ENCODE measurements at places on chromosomes 4 and X.

DNA sequence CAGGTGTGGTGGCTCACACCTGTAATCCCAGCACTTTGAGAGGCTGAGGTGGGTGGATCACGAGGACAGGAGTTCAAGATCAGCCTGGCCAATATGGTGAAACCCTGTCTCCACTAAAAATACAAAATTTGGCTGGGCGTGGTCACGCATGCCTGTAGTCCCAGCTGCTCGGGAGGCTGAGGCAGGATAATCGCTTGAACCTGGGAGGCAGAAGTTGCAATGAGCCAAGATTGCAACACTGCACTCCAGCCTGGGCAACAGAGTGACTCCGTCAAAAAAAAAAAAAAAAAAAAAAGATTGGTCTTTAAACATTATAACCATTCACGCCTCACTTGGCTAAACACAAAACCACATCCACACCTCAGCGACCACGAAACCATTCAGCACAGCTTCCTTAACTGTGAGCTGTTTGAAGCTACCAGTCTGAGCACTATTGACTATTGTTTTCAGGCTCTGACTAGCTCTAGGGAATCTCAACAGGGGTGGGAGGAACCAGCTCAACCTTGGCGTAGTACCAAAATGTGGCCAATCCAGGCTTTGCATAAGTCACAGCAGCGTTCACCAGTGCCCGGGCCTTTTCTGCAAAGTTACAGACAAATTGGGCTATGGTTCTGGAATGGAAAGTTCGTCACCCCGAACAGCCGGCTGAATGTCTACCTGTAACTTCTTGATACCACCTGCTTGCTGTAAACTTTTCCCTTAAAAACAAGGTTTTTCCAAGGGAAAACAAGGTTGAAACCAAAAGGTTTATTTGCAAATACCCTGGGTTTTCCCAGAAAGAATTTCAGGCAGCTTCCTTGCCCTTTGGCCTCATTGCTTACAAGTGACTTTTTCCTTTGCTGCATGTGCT lies 73.6 kb upstream of the DHX15 start:
- peaks cover 7% of the 10 kb centered on the region for H3K4me1 ChIP-seq
- H3K4me3 ChIP-seq = no peak overlapping the region
- peaks cover 15% of the 10 kb centered on the region for H3K27me3 ChIP-seq
- no peak overlapping the region for H3K27ac ChIP-seq

GRCh38 chr4:150679018-150679764 lies 97.2 kb downstream of the MAB21L2 start:
- no peaks in the 10 kb centered on the region for H3K4me1 ChIP-seq
- H3K4me3 ChIP-seq = no peak overlapping the region
- peaks cover 21% of the 10 kb centered on the region for H3K36me3 ChIP-seq
- no peaks in the 10 kb centered on the region for H3K27me3 ChIP-seq
- no peak overlapping the region for H3K27ac ChIP-seq

GRCh38 chr4:41425650-41426049 lies 112.3 kb upstream of the LIMCH1 start:
- no peak for DNase-seq
- no peaks in the 10 kb centered on the region for H3K36me3 ChIP-seq
- H3K4me1 ChIP-seq = no peaks in the 10 kb centered on the region
- peaks cover 3% of the 10 kb centered on the region for H3K27me3 ChIP-seq
- no peak overlapping the region for H3K27ac ChIP-seq

GRCh38 chr4:8129136-8129535 lies 29.5 kb downstream of the ABLIM2 start:
- no peaks in the 10 kb centered on the region for H3K36me3 ChIP-seq
- H3K4me1 ChIP-seq = no peaks in the 10 kb centered on the region
- peaks cover 4% of the 10 kb centered on the region for H3K27me3 ChIP-seq

DNA sequence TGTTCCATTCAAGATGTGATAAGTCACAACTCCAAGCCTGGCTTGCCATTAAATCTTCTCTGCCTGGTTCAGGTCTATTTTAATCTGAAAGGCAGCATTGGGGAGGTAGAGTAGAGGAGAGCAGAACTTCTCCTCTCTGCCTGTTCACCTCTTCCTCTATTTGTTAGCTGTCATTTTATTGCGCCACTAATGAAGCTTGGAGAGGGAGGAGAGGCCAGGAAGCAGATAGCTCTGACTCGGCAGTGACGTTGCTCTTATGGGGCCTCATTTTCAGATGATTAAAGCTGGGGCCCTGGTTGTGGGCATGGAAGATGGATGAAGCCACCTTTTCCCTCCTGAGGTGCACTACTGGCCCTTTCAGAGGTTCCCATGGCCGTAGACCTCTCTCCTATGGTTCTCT lies 207.3 kb downstream of the MID1IP1 start:
- H3K27ac ChIP-seq = no peak overlapping the region
- no peak overlapping the region for H3K4me3 ChIP-seq
- no peak for DNase-seq
- H3K4me1 ChIP-seq = no peaks in the 10 kb centered on the region
- no peaks in the 10 kb centered on the region for H3K36me3 ChIP-seq

DNA sequence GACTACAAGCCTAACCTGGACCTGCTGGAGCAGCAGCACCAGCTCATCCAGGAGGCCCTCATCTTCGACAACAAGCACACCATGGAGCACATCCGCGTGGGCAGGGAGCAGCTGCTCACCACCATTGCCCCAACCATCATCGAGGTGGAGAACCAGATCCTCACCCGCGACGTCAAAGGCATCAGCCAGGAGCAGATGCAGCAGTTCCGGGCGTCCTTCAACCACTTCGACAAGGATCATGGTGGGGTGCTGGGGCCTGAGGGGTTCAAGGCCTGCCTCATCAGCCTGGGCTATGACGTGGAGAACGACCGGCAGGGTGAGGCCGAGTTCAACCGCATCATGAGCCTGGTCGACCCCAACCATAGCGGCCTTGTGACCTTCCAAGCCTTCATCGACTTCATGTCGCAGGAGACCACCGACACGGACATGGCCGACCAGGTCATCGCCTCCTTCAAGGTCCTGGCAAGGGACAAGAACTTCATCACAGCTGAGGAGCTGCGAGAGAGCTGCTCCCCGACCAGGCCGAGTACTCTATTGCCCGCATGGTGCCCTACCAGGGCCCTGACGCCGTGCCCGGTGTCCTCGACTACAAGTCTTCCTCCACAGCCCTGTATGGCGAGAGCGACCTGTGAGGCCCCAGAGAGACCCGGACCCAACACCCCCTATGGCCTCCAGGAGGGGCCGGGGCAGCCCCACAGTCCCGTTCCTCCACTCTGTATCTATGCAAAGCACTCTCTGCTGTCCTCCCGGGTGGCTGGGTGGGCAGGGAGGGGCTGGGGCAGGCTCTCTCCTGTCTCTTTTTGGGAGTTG lies 486.2 kb downstream of the TRAM1L1 start:
- H3K4me1 ChIP-seq = no peaks in the 10 kb centered on the region
- no peaks in the 10 kb centered on the region for H3K27me3 ChIP-seq
- no peak overlapping the region for H3K4me3 ChIP-seq

DNA sequence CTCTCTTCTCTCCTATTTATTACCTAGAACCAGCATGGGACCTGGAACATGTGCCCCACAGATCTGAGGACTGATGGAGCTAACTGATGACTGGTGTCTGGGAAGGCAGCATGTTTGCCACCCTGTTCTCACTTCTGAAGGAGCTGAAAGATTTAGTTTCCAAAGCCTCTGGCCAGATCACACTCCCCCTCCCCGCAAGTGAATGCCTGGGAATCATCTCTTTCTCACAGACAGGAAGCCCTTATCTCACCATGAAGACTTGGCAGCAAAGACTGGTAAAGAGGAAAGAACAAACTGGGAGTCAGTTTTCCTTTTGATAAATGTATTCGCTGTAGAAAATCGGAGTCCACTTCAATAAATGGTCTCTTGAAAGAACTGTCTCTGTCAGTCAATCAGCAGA lies 21.0 kb upstream of the PCYT1B start:
- no peaks in the 10 kb centered on the region for H3K36me3 ChIP-seq
- H3K4me1 ChIP-seq = no peaks in the 10 kb centered on the region
- no peak overlapping the region for H3K4me3 ChIP-seq

DNA sequence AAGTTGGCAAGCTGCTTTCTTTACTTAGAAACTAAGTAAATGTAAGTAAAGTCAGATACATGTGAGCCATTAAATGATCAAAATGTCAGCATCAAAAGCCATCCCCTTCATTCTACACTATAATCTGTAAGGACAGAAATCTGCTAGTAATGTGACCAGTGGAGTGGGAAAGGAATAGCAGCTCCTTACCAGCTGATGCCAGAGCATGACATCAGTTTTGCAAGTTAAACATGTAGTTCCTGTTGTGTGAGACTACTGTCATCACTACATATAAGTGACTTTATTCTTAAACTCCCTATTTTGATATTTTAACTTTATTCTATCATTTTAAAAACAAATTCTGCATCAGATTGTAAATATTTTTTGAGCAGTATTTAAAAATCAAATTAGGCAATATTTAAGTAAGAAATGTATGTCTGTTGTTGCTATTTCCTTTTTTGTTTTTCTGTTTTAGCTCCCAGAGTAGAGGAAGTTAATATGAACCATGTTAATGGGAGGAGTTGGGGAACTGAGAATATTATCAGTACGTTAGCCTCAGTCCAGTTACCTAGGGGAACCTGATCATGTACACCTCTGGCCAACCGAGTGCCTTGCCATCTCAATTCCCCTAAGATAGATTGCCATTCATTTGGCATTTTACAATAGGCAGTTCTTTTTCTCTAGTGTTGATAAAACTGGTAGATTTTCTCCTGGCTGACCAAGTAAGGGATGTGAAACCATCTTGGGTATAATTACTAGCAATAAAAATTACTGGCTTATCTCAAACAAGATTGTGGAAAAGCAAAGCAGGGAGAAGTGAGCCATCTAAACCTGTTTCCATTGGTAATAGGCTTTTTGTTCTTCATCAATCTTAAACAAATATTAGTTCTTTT lies 34.7 kb downstream of the CCNI start:
- H3K36me3 ChIP-seq = peaks cover 25% of the 10 kb centered on the region
- H3K4me1 ChIP-seq = peaks cover 16% of the 10 kb centered on the region
- no peak for DNase-seq
- H3K4me3 ChIP-seq = no peak overlapping the region
- H3K27me3 ChIP-seq = no peaks in the 10 kb centered on the region

DNA sequence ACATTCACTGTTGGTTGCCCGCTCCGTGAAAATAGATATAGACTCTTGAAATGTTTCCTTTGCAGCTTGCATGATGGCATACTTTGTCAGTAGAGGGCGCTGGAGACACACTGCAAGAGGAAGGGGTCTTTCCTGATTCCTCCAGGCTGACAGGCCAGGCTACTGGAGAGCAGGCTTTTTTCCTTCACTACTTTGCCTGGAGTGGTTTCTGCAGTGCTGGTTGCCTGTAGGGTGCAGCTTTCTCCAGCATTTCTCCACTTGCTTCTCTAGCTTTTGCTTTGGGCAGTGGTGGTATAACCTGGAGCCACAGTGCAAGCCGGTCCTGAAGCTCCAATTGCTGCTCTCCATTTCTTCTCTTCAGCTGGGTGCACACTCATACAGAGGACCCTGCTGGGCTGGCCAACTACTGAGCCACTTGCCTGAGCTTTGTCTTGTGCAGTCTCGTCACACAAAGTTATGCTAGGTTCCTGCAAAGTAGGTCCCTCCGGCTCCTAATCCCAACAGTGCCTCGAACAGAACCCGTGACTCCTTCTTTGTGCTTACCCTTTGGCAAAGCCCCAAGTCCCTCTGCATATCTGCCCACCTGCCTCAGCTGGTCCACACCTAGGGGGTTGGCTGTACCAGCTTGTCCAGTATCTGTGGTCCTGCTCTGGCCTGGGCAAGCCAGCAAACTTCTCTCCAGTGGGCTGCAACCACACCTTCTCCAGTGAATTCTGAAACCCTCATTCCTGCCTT lies 46.3 kb downstream of the RASSF6 start:
- DNase-seq = peak; percentile 25
- no peaks in the 10 kb centered on the region for H3K4me1 ChIP-seq
- H3K27me3 ChIP-seq = peaks cover 2% of the 10 kb centered on the region
- H3K36me3 ChIP-seq = no peaks in the 10 kb centered on the region

- H3K36me3 ChIP-seq = no peaks in the 10 kb centered on the region
- H3K4me3 ChIP-seq = no peak overlapping the region
- H3K27ac ChIP-seq = no peak overlapping the region
- no peak for DNase-seq
- H3K27me3 ChIP-seq = no peaks in the 10 kb centered on the region
- peaks cover 3% of the 10 kb centered on the region for H3K4me1 ChIP-seq
Measured at GRCh38 chr4:77699731-77700210, 94.2 kb downstream of the CXCL13 start.

- no peak overlapping the region for H3K27ac ChIP-seq
- no peaks in the 10 kb centered on the region for H3K4me1 ChIP-seq
- no peaks in the 10 kb centered on the region for H3K27me3 ChIP-seq
- no peak overlapping the region for H3K4me3 ChIP-seq
- no peaks in the 10 kb centered on the region for H3K36me3 ChIP-seq
Measured at GRCh38 chrX:96002431-96002830, 682.2 kb upstream of the DIAPH2 start.

- no peak within 1 kb of the TSS for H3K4me3 ChIP-seq
- peak; percentile 45 for DNase-seq
- H3K36me3 ChIP-seq = no peaks in the 10 kb centered on the region
- peaks cover 2% of the 10 kb centered on the region for H3K4me1 ChIP-seq
- H3K27me3 ChIP-seq = peaks cover 17% of the 10 kb centered on the region
Measured at GRCh38 chr4:1792832-1793495, at the start of gene FGFR3. TSS of gene FGFR3 (plus strand) at chr4:1793293. CDS start at chr4:1793935, 642 bp downstream.

- no peak for DNase-seq
- H3K4me3 ChIP-seq = peak overlapping the region; percentile 69
- H3K27me3 ChIP-seq = peaks cover 15% of the 10 kb centered on the region
Measured at GRCh38 chrX:69504626-69505612, 793 bp downstream of the NALF2 start.

DNA sequence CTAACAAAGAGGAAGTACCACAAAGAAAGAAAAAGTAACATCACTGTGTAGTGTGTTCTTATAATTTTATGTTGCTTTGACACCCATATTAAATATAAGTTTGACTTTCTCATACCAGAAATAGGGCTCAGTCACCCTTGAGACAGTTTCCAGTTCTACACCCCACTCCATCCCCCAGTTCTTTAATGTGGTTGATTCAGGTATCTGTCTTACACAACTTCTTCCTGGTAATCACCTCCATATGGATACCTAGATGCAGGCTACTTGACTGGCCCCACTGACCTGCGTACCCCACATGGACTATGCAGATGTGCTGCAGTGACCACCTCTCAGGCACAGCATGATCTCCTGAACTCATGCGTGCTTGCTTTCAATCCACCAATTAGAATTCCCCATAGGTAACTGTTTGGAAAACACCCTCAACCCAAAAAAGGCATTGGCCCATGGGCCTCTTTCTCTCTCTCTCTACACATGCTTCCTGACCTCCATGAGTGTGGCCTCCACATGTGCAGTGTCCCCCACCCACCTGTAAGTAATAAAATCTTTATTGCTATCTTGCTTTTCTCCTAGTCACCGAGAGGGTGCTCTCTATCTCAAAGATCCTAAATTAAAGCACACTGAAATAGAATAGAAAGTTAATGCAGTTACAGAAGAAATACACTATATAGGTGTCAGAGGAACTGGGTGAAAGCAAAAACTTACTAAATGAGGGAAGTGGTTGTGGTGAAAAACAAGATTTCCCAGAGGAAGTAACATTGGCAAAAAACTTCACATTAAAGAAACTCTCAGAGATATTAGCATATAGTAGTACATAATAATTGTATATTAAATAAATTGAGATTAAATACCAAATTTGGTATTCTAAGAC lies 98.4 kb downstream of the ZAR1 start:
- no peaks in the 10 kb centered on the region for H3K27me3 ChIP-seq
- H3K4me1 ChIP-seq = peaks cover 7% of the 10 kb centered on the region
- H3K27ac ChIP-seq = peak overlapping the region; percentile 65
- peaks cover 16% of the 10 kb centered on the region for H3K36me3 ChIP-seq
- DNase-seq = no peak
- H3K4me3 ChIP-seq = no peak overlapping the region

Measured in activated naive CD8-positive, alpha-beta T cell treated with anti-CD3 and anti-CD28 coated beads, Interleukin-2, amount 50 U/mL, for 24 hours (primary cell).